ENCODE measurements at places on chromosomes 2 and 18.

- no peak for DNase-seq
These were observed 118.4 kb downstream of the MEIS1 start for GRCh38 chr2:66553370-66553769.

- DNase-seq: no peak
These were observed 345.6 kb downstream of the AKAIN1 start for GRCh38 chr18:4851301-4851976.

DNA sequence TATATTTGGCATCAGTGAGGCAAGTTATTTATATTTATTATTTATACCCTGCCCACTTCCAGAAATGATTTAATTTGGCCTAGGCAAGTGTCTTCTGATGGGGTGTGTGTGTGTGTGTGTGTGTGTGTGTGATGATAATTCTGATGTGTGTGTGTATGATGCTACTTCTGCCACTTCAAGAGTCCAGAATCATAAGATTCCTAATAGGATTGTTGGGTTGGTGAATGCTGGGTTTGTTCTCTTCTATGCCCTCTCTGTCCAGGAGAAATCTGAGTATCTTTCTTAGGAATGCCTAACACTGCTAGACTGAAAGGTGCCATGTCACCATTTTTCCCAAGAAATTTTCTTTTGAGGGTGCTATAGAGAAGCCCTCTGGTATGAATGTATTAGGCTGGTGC, 122.5 kb downstream of the SPTBN1 start:
- DNase-seq: no peak

DNA sequence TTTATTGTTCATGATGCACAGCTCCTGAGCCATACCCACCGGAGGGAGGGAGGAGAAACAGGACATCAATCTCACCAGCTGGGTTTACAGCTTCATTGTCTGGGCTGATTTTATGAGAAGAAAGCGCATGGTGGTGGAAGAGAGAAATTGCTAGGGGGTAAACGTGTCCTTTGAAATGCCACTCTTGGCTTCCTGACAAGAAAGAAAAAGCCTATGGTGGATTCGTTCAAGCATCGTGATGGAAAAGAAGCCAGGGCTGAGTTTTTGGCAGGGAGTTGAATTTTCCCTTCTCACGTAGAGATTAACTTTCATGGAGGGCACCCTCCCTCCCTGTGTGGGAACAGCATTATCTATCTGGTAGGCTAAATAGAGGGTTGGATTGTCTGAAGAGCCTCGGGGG, 502.0 kb downstream of the SLC4A3 start:
- DNase-seq: no peak

DNA sequence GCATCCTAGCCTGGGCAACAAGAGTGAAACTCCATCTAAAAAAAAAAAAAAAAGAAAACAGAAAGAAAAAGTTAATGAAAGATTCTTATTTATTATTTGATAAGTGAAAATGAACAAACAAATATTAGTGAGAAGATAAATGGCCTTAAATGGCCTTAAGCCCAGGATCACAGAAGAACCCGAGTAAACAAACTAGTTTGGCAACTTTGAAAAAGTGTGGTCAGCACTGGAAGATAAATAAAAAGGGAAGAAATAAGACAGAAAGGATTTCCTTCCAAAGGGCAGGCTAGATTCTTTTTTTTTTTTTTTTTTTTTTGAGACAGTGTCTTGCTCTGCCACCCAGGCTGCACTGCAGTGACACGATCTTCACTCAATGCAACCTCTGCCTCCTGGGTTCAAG, 692.4 kb downstream of the CPS1 start:
- no peak for DNase-seq

GRCh38 chr2:112959109-112959812, 18.5 kb upstream of the IL36G start:
- DNase-seq: no peak
